Caki2 (cell line): ENCODE measurements at places on chromosomes 7 and 10. TPM values are rescaled to one million over a fixed set of nuclear protein-coding genes. Genes with fewer than 3 reads are reported as not detected.

DNA sequence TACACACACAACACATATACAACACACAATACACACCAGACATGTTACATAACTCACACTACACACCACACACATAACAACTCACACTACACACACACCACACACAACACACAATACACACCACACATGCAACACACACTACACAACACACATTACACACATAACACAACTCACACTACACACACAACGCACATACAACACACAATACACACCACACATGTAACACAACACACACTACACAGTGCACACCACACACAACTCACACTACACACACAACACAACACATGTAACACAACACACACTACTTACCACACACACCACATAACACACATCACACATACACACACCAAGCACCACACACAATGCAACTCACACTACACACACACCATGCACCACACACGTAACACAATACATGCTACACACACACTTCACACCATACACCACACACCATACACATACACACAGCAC is 166.5 kb downstream of the KCNMA1 start:
- DNase-seq: no peak

- DNase-seq: no peak
Observed at GRCh38 chr7:39606352-39606751, 17.0 kb upstream of the RALA start.

- DNase-seq: peak; percentile 43
Observed at GRCh38 chr7:23530405-23530804, 1.4 kb downstream of the TRA2A start.

- no peak for DNase-seq
Observed at GRCh38 chr7:133697585-133697984, 429.6 kb upstream of the LRGUK start.

GRCh38 chr7:159143780-159144757 is 598 bp downstream of the VIPR2 start:
- DNase-seq: no peak

DNA sequence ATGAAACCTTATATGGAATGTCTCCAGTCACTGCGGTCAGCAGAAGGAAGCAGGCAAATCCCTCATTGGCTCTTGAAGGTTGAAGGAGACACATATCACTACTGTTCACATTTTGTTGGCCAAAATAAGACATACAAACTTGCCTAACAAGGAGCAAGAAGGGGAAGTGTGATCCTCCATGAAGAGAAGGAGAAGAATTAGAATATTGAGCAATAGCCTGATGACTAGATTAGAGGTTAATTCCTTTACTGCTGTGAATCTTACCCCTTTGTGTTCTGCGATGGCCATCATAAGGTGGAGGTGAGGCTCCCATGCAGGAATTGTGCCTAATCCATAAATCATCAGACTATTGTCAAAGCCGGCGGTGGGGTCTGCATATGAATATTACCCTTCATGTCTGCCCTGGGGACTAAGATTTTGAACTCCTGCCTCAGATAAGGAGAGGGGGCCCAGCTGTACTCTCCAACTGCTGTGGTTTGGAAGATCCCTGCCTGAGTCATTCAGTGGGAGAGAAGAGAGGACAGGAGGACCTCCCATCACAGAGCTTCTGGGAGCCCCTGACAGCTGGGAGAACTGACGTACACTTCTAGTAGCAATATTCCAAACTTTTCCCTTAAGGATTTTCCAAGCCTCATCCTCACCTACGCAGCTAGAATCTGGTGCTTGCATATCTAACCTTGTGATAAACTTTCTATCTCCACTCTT is 398.5 kb downstream of the REEP3 start:
- no peak for DNase-seq

DNA sequence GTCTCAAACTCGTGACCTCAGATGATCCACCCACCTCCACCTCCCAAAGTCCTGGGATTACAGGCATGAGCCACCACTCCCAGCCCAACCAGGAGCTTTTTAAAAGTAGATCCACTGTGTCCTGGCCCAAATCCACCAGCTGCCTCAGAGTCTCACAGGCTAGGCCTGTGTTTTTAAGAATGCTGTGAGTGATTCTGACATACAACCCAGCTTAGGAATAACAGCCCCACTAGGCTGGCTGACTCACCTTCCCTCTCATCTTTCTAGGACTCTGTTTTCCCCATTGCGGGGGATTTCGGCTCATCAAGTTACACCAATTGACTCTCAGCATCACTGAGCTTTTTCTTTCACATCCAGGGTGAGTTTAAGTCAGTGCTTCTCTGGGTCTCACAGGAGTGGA is 207.6 kb downstream of the SKIDA1 start:
- no peak for DNase-seq

Gene LRIT1
- total RNA-seq: not detected in 2 replicates

- no peak for DNase-seq
Observed at GRCh38 chr10:17923728-17924127, 28.0 kb upstream of the SLC39A12 start.

Gene GGCT
- 62.6 and 71.6 TPM in 2 replicates for total RNA-seq

DNA sequence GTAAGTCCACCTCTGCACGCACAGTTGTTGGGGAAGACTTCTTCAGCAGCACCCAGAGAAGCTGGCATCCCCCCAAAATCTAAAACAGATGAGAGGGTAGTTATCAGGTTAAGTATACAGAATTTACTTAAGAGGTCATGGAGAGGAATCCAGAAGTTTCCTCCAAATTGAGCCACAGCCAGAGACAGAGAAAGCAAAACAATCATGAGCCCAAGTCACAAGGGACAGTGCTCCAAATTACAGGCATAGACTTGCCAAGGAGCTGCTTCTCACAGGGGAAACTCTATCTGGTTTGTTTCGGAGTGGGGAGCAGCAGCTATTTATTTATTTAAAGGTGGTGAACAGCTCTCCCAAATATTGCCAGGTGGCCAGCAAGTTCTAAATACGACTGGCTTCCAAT is 308.4 kb downstream of the SKIDA1 start:
- DNase-seq: no peak

- DNase-seq: no peak
Observed at GRCh38 chr10:36465604-36466379, 659.6 kb upstream of the ANKRD30A start.

DNA sequence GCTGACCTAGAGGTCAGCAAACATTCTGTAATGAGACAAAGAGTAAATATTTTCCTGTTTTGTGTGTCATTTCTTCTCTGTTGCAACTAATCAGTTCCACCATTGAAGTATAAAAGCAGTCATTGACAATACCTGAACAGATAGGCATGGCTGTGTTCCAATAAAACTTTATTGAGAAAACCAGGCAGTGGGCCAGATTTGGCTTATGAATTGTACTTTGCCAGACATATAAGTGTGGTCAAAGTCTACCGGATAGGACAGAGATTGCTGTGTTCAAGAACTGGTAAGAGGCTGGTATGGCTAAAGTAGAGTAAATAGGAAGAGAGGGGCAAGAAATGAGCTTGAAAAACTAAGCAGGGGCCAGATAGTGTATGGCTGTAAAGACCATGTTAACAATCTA is 38.3 kb upstream of the TAC1 start:
- DNase-seq: no peak

Gene GJD4
- total RNA-seq: not detected in 2 replicates

Gene SUGCT
- 6.8 and 9.7 TPM in 2 replicates for total RNA-seq

DNA sequence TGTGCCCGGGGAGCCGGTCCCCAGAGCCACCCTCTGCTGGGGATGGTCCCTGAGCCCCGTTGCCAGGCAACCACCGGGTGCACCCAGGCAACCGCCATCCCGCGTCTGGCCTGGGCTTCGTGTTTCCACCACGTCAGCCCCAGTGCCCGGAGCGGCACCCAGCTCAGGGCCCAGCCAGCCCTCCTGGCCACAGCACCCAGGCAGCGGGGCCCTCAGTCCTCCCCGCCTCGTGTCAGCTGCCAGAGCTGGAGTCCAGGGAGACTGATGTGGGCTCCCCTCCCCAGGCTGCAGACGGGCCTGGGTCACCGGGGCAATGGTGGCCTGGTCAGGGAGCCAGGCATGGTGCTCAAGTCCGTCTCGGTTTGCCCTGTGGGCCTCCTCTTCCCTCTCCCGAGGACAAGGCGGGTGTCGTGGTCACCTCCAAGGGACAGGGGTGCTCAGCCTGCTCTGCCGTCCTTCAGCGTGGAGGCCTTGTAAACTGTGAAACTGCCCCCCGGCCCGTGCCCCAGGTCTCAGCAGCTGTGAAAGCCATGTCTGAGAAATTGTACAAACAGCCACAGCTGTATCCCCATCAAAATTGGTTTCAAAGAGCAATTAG is 72.5 kb downstream of the MICALL2 start:
- no peak for DNase-seq

DNA sequence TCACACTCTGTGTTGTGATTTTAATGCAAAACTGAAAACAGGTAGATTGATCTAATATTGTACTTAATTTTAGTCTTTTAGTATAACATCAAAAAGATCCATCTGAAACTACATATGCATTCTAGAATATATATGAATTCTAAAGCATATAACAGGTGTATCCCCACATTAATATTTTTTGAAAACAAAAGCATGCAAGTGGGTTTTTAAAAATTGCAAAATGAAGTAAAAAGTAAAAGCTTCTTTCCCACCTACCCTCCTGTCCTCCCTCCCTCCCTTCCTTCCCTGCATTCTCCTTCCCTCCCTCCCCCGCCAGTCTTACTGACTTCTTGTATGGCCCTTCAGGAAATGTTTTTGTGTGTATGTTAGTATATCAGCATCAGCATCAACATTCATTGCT is 14.6 kb upstream of the STMP1 start:
- no peak for DNase-seq

DNA sequence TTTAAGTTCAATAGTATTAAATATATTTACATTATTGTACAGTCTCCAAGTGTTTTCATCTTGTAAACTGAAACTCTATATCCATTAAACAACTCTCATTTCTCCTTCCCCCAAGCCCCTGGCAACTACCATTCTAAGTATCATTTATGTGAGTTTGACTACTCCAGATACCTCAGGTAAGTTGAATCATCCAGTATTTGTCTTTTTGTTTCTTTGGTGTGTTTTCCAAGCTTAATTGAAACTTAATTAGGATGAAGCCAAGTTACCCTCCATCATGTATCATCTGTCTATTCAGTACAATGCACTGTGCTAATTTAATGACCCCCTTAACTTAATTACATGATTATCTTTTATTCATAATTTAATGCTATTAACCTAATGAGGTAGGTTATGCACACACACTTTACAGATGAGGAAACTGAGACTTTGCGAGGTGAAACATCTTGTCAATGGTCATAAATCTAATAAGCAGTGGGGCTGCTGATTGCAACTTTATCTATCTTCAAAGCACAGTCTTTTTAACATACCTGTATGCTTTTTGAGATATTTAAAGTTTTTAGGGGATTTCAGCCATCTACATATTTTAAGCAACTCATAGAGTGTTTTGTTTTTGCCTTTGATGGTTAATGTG is 663 bp downstream of the MACC1 start:
- no peak for DNase-seq

Gene MINDY4
- total RNA-seq: 3.6 and 4.0 TPM in 2 replicates

DNA sequence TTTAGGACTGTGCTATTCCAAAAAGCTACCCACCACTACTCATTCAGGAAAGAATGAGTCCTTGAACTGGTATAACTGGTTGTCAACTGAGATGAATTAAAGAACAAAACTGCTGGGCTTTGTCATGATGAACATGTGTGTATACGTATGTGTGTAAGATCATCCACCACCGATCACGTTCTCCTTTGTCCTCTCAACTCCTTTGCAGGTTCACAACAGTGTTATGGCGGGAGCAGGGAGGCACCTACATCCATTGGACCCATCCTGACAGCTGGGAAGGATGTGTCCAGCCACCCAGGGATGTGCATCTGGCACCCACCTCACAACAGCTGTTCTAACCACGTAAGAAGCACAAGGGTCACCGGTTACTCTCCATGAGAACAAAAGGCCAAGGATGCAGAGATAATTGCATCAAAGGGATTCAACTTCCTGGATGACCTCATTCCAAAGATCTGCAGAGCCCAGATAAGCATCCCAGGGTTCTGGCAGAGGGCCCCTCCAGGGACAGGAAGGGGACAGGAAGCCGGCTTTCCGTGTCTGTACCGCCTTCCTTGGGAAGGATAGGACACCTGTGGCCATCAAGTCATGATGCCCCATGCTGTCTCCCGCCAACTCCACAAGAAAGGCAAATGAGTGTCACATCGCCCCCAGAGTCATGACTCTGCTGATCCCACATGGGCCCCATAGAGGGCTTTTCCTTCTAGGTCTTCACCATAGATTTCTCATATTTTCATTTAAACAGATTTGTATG is 66.1 kb downstream of the STEAP1B start:
- no peak for DNase-seq

Gene STEAP1B
- total RNA-seq: not detected in 2 replicates

Gene CDHR3
- total RNA-seq: 2.0 TPM in 1 of 2 replicates, not detected in the other

DNA sequence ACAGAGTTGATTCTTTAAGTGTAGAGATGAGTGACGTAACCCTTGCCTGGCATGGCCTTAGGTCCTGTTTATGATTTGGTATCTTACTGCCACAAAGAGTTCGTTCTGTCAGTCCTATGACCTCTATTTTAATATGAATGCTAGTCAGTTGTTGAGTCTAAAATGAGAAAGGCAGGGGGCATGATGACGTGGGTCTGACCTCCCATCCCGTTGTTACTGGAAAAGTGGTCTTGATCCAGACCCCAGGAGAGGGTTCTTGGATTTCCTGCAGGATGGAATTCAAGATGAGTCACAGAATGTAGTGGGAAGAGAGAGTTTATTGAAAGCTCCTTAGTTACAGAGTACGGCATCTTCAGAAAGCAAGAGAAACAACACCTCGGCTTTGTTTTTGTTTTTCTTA is 317.0 kb upstream of the COBL start:
- no peak for DNase-seq

DNA sequence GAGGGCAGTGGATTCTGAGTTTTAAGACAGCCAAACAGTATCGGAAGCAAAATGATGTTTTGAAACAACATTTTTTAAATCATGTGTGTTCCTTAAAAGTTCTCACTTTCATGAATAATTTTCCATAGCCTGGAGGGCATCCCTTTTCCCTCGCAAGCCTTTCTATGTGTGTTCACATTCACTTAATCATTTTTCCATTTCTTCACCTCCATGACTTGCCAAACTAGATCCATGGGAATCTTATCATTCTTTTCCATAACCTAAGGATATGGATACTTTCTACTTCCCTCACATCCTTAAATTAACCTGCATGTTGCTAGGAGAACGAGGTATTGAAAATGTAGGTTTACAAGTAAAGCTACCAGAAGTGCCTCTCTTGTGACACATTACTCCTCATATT is 94.2 kb upstream of the NPVF start:
- no peak for DNase-seq

Gene BICC1
- total RNA-seq: 91.3 and 105 TPM in 2 replicates

Gene FXYD4
- total RNA-seq: not detected in 2 replicates

DNA sequence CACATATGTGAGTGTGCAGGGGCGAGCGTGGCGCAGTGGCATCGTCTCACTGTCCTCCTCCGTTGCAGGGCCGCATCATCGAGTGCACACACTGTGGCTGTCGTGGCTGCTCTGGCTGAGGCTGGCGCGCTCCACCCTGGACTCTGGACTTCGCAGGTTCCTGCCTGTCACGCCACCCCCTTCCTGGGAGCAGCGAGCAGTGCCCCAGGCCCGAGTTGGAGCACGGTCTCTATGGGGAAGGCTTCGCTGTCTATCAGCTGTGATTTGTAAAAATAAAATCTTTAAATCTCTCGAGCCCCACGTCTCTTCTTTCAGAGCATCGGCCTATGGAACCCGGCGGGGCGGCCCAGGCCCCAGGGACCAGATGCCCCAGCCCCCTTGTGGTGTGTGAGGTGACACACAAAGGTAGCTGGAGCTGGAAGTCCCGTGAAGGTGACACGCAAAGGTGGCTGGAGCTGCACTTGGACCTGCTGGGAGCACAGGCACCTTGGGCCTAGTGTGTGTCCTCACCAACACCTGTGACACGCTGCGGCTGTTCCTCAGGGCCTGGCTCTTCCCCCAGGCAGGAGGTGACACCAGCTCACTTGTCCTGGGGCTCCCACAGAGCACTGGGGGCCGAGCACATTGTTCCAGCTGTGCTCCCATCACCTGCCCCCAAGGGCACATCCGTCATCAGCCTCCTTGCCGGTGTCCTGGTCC is 10.7 kb downstream of the BUD31 start:
- DNase-seq: no peak
